ENCODE measurements at places on chromosomes 4 and X.

GRCh38 chr4:96183611-96184010 is 343.7 kb downstream of the PDHA2 start:
- no peak for DNase-seq

DNA sequence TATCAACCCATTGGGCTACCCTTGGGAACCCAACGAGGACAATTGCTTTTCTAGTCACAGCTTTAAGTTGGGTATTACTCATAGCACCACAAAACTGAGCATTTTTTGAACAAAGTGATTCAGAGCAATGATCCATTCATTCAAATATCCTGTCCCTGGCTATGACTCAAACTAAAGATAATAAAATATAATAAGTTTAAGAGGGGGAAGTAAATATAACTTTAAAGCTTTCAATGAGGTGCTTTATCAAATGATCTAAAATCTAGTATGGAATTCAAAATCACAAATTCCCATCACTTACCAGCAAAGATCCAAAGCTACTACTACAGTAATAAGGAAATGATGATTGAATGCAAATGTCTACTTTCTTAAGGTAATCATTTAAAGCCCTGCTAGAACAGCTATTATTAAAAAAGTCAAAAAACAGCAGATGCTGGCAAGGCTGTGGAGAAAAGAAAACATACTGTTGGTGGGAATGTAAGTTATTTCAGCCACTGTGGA is 39.8 kb upstream of the S100G start:
- DNase-seq = no peak

- no peak for DNase-seq
Measured at GRCh38 chrX:29902004-29902403, 313.4 kb upstream of the MAGEB2 start.

DNA sequence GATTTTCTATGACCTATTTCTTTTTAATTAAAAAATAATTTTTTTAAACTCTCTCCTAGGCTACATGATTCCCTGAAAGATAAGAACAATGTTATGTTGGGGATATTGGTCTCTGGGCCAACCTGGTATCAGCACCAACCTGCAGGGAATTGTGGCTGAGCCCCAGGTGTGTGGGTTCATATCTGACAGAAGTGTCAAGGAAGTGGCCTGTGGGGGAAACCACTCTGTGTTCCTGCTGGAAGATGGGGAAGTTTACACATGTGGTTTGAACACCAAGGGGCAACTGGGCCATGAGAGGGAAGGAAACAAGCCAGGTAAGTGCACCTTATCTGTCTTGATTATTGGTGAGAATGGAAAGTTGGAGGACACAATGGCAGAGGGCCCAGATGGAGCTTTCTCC is 13.5 kb downstream of the HERC3 start:
- no peak for DNase-seq

- no peak for DNase-seq
Measured at GRCh38 chr4:113637363-113637762, 124.2 kb downstream of the CAMK2D start.

DNA sequence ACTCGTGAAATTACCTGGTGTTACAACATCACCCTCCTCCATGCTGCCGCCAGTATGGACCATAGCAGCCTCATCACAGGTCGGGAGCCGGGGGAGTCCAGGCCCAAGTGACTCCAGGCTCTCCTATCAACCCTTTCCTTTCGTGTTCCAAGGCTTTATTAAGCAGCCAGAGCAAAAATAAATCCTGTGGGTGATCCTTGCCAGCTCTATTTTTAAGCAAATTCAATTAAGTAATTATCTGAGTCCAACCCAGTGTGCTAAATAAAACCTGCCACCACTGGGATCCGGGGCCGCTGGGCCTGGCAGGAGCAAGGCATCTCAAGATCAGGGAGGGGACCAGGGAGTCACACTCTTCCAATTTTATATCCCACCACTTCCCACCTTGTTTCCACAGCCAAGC is 80.7 kb upstream of the PRPS1 start:
- no peak for DNase-seq

GRCh38 chr4:128285085-128285997 is 2.3 kb downstream of the PGRMC2 start:
- no peak for DNase-seq

DNA sequence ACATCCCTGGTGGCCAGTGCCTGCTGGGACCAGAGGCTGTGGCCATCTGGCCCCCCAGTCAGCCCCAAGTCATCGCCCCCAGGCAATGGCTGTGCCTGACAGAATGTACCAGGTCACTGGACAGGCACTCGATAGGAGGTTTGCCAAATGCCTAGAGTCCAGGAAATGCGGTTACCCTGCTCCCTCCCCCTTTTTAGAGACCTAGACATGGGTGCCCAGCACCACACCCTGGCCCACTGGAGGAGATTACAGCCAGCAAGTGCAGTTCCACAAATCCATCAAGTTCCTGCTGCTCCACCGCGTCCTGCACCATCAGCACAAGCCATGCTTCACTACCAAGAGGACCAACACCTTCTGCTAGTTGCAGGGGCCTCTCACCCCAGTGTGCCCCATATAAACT is 16.2 kb upstream of the ZFX start:
- DNase-seq = no peak

DNA sequence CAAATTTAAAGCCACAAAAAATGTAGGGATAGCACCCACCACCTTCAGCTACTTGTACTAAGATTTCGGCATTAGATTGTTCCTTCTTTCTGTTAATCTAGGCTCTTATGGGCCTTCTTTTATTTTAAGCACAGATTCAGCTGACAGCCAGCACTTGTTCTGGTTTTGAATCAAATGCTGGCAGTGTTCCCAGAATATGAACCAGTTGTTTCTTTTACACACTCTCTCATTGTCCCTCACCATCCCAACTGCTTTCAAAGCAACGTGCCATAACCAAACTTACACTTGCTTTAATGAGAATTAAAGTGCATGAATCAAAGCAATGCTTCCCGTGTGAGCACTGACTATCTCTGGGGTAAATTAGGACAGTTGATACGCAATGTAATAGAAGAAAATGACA is 744.5 kb upstream of the FAM241A start:
- no peak for DNase-seq

DNA sequence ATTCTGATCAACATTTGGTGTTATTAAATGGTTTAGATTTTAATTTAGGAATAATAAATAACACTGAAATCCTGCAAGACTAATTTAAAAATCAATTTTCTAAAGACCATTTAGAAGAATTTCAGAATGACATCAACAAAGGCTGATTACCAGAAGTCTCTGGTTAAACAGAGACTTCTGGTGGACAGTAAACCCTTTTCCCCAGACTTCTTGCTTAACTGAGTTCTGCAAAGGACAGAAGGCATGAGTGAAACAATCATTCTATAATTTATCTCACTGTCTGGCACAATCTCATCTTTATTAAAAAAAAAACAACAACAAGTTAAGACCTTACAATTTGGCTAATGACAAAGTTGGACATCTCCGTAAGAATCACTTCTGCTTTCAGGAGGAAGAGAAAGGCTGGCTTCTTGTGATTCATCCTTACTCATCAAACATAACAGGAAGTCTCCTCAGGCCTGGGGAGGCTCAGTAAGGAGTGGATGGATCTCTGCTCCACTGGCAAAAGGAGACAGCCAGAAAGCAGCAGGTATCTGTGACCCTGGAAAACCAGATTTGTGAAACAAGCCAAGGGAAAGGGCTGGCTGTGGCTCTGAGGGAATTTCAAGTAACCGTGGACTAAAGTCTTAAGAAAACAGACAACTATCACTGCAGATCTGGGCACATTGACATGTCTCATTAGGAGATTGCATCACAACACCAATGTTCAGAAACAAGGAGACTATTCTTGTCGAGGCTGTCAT is 908 bp upstream of the TLR6 start:
- DNase-seq = no peak

DNA sequence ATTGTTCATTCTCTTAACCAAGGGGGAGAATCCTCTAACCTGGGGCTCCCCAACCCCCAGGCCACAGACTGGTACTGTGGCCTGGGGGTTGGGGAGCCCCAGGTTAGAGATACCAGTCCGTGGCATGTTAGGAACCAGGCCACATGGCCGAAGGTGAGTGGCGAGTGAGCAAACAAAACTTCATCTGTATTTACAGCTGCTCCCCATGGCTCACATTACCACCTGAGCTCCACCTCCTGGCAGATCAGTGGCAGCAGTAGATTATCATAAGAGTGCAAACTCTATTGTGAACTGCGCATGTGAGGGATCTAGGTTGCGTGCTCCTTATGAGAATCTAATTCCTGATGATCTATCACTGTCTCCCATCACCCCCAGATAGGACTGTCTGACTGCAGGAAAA is 957.2 kb upstream of the PRKX start:
- DNase-seq = no peak

DNA sequence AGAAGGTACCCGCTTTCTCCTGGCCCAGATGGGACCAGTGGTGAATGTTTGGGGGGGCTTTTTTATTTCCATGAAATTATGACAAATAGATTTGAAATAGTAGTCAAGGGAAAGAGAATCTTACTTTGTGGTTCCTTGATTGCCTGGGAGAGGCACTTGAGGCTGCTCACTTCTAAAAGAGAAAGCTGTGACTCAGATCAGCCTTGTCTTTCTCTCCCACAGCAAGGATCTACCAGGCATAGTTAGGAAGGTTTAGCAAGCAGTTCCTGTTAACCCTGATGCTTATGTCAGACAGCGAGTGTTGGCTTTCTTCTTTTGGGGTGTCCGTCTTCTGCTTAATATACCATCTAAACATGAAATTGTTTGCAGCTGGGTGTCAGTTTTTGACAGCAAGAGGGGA is 114.5 kb downstream of the TSPAN7 start:
- no peak for DNase-seq

DNA sequence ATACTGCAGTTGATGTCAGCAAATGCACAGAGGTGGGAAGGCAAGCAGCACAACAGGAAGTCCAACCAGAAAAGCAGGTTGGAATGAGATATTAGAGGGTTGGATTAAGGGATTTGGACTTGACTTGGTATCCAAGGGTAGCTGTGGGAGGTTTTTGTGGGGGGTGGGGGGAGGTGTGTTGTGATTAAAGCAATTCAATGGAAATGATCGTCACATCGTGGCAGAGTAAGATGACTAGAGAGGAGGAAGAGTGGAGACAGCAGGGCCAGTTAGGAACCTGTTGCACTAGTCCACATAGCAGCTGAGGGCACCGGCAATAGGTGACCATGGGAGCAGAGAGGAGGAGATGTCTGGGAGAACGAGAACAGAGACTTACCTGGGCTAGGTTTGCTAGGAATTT is 2.4 kb downstream of the SLC25A43 start:
- DNase-seq = no peak

- no peak for DNase-seq
Measured at GRCh38 chrX:103847174-103847870, 15.3 kb upstream of the RAB9B start.

GRCh38 chr4:38333219-38333618 is 330.8 kb upstream of the KLF3 start:
- no peak for DNase-seq

- no peak for DNase-seq
Measured at GRCh38 chr4:173424899-173425805, 26.2 kb upstream of the SCRG1 start.

DNA sequence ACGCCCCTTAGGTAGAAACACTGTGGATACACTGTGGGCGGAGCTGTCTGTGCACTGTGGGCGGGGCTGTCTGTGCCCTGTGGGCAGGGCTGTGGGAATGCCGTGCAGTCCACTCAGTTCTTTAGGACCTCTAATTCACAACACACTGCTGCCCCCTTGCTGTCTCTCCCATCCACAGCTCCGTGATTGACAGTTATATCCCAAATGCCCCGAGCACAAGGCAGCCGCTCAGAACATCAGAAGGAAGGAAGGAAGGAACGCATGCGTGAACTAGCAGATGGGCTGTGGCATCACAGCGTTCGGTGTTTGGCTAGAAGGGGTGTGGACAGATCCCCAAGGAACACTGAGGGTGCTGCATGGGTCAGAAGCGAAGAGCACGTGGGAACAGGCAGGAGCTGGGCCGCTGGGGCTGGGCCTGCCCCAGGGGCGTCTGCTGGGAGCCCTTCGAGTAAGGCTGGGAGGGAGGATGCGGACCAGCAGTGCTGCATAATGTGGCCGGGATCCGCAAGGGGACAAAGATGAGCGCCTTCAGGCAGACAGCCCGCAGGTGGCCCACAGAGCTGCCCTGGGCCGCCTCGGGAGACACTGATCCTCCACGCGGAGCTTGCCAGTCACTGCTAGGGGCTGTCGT is 29.8 kb downstream of the ACOX3 start:
- no peak for DNase-seq

- DNase-seq = no peak
Measured at GRCh38 chr4:78652282-78652876, 100.8 kb downstream of the ANXA3 start.

- DNase-seq = no peak
Measured at GRCh38 chrX:79081895-79082512, 62.5 kb upstream of the GPR174 start.

GRCh38 chr4:13084210-13084609 is 399.9 kb downstream of the RAB28 start:
- no peak for DNase-seq

- no peak for DNase-seq
Measured at GRCh38 chrX:18955676-18956075, 28.2 kb downstream of the PHKA2 start.

DNA sequence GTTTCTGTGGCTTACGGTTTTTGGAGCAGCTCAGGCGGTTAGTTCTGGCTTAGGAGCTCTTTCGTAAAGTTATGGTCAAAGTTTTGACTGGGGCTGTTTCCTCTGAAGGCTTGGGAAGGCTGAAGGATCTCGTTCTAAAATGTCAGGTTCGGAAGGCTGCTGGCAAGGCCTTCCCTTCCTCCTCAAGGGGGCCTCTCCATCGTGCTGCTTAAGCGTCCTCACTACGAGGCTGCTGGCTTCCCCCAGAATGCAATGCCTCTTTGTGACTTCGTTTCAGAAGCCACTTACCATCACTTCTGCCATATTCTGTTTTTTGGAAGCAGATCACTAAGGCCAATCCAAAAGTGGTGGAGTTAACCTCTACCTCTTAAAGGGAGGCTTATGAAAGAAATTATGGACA is 1196.4 kb upstream of the TENM3 start:
- DNase-seq = no peak
